ENCODE measurements at places on chromosomes 7 and 10.

- no peak for DNase-seq
Observed at GRCh38 chr10:84371944-84372343, 43.6 kb downstream of the CCSER2 start.

DNA sequence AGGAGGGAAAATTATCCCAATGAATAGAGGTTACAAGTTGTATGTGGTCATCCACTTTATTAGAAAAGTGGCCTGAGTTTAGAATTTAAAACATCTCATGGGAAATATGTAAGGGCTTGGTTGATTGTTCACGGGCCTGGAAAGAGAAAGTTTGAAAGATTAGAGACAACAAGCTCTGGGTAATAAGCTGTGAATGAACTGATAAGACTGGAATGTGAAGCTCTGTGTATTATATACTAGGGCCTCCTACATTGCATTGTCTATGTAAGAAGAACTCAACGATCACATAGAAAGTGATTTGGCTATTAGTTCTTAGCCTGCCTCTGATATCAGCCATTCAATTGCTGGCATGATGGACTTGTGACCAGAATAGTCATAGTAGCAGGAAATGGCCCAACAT lies 199.2 kb upstream of the MAGI2 start:
- DNase-seq = no peak

GRCh38 chr7:130733931-130734814 lies at the start of gene KLF14:
KLF14 (minus strand) TSS chr7:130734207; CDS start chr7:130734033, 174 bp downstream.
- DNase-seq = peak; percentile 23

GRCh38 chr7:12649348-12649747 lies 38.1 kb upstream of the ARL4A start:
- no peak for DNase-seq

GRCh38 chr7:157493776-157494175 lies 157.0 kb downstream of the DNAJB6 start:
- no peak for DNase-seq

DNA sequence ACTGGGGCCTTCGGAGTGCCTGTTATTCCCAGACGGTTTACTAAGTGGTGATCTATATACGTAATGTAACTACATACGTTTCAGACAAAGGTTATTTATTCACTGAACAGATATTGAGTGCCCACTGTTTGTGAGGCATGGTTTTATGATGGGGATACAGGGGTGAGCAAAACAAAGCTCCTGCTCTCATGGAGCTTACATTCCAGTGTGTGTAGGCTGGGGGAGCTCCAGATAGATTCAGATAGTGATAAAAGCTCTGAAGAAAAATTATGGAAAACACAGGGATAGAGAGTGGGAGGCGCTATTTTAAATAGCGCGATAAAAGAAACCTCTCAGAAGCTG lies 466 bp upstream of the DNAJB12 start:
- no peak for DNase-seq

DNA sequence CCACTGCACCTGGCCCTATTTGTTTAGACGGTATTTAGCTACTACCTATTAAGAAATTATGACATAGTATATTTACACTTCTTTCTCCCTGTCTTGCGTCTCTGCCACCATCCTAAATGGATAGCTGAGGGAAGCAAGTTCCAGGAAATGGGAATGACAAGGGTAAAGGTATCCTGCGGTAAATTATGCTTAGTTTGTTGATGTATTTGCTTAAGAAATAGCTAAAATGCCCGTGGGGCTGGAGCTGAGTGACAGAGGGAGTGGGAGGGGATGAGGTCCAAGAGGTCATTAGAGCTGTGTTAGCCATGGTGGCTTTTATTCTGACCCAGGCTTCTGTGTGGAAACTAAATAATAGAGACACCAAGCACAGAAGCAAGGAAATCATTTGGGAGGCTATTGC lies 29.0 kb upstream of the UBE2D1 start:
- DNase-seq = no peak

GRCh38 chr7:105268511-105269392 lies 120.0 kb downstream of the SRPK2 start:
- no peak for DNase-seq

- DNase-seq = no peak
Observed at GRCh38 chr10:114550756-114551635, 107.1 kb downstream of the ABLIM1 start.

- no peak for DNase-seq
Observed at GRCh38 chr10:103238506-103239252, 7.0 kb upstream of the RPEL1 start.
